ENCODE measurements at places on chromosomes 5 and 9. TPM values are rescaled to one million over a fixed set of nuclear protein-coding genes. Genes with fewer than 3 reads are reported as not detected.

DNA sequence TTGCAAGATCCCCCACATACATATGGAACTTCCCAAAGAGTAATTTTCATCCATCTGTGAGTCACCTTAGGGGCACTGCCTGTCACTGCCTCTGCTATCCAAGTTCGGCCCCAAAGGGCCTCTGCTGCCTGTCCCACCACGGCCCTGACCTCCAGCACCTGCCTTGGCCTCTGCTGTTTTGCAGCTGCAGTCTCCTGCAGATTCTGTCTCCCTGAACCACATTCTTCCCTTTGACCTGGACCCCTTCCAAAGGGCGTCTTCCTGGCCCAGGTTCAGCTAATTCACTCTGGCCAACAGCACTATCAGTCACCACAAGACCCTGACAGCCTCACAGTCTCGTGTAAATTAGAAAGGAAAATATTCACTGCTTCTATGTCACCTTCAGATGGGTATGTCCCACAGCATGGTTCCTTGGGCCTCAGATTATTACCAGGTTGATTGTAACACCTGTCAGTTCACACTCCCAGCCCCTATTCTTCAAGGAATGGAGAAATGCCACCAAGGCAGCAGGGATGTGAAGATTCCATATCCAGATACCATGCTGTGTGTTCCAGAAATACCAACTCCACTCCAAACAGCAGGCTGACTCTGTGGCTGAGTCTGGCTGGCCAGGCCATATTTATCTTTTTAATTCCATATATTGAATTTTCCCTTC is 479.3 kb downstream of the ARHGEF28 start:
- no peak for DNase-seq

GRCh38 chr5:72171667-72172066 is 64.4 kb downstream of the MAP1B start:
- no peak for DNase-seq

GRCh38 chr9:116927726-116928125 is 240.6 kb downstream of the TRIM32 start:
- no peak for DNase-seq

GRCh38 chr9:85964526-85964925 is 23.6 kb downstream of the NAA35 start:
- no peak for DNase-seq

DNA sequence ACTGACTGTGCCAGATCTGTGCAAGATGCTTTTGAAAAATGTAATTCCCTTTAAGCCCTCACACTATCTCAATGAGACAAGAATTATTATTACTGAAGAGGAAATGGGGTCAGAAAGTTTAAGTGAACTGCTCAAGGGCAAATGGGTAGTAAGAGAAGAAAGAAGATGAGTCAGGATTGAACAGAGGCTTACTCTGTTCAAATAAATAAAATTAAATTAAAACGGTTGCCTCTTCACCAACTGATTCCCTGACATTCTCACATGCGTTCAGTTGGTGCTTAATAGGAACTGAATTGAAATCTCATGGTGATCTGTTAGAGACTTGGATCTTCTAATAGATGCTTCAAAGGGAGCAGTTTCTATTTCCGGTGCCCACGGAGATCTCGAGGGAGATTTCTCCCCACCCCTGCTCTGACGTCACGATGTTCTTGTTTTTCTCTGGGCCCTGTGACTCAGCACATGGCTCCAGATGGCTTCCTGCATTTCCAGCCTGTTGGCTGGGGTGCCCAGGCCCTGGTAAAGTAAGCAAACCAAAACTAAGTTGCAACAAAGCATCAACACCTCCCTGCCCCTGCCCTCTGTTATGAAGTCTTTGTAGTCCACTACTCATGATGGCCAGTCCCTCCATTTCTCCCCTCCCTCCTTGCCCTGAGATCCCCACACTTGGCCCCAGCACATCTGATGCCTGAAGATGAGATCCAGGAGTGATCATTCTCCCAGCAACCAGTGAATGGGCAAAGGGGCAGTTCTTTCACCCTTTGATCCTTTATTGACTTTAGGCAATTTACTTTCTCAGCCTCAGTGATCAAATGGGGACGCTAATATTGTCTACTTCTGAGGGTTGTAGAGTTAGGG is 106.1 kb upstream of the CPEB4 start:
- peak; percentile 52 for DNase-seq

- DNase-seq = no peak
Observed at GRCh38 chr5:27705661-27706060, 667.3 kb upstream of the CDH9 start.

DNA sequence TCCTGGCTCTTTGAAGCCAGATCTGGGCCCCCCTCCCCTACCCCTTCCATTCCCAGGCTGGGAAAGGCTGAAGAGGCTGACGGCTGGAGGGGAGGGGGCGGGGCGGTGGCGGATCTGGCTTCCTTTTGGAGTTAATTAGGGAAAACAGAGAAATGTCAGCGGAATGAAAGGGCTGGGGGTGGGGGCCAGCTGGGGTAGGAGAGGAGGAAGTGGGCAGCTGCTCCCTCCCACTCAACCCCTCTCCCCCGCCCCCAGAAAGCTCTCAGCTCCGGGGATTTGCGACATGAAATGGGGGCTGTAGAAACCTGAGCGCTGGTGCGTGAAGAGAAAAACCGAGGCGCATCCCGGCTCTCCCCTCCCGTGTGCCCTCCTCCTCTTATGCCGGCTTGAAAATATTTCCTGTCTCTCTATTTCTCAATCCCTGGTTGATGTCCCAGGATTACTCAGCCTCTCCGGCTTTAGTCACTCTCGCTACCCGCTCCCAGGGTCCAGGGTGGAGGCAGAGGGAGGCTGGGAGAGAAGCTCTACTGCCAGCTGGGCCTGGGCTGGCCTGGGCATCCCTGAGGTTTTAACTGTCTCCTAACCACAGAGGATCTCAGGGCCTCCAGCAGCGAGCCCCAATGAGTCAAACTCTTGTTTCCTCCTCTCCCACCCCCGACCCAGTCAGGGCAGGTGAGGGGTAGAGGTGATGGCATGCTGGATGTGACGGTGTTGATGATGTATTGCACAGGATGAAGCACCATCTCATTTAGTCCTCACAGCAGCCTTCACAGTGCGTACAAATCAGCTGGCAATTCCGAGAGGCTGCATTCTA is 20.1 kb downstream of the PCDHGC5 start:
- DNase-seq = peak; percentile 55

- DNase-seq = no peak
Observed at GRCh38 chr5:67792891-67793290, 422.7 kb upstream of the PIK3R1 start.

DNA sequence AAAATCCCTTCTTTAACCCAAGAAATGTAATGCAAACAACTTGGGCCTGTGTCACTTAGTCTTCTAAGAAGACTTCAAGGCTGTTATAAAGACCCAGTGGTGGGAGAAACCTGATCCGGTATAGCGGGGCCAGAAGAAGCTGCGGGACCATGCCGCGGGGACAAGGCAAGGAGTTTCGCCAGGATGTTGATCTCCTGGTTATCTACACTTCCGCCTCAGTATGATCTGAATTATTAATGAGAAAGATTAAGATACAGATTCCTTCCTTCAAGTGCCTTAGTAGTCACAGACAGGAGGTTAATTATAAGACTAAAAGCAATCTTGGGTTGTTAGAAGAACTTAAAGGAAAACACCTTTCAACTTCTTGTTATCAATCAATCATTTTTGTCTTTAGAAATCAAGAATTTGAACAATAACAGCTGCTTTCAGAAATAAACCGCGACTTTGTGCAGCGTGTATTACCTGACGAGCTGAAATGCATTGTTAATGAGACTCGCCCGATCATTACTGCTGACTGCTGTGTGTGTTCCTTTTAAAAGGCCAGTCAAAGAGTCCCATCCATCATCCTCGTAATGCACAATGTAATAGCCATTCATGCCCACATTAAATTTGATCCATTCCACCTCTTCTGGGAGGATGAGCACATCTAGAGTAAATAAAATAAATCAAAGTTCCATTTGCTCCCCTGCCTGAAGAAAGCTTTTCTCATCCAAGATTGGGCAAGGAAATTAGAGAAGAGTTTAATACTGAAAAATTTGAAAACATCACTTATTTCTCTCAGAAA is 22.2 kb downstream of the ERAP1 start:
- no peak for DNase-seq

- no peak for DNase-seq
Observed at GRCh38 chr9:81379655-81380054, 309.7 kb downstream of the TLE1 start.

DNA sequence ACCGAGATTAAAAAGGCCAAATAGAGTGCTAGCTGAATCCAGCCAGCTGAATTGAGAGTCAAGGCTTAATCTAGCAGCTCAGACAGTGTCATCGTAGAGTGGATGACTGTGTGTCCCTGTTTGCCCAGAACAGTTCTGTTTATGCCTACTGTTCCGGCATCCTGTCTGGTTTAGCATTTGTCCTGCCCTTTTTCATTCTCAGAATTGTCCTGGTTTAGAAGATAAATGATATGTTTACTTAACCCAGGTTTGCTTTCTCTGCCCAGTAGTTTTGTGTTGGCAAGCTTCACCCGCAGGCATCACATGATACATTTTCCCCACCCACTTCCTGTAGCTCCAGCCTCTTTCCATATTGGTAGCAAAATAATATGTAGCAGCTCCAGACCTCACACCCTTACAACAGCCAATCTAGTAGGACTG is 41.3 kb upstream of the ZSWIM6 start:
- no peak for DNase-seq

DNA sequence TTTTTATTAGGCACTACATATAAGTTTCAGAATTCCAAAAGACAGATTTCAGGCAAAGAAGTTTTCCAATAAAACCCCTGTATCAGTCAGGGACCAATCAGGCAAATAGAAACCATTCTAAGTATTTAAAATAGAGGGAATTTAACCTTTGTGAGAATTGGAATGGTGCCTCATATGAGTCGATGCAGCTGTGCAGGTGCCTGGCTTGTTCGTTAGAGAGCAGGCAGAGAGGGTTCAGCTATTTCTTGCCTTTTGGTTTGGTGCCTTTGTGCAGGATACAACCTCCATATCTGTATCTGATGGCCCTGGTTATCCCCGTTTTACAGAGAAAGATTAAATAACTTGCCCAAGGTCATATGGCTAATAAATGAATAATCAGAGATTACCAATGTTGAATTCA is 6.0 kb upstream of the DDX4 start:
- DNase-seq = no peak

The MELK gene
- total RNA-seq = 3.2 TPM

The SH3RF2 gene
- total RNA-seq = 116 TPM

The PCDHB11 gene
- total RNA-seq = 2.8 TPM

The SPARC gene
- 47.6 TPM for total RNA-seq

The SLC45A2 gene
- total RNA-seq = not detected

The HAVCR1 gene
- total RNA-seq = not detected

The TMEM232 gene
- total RNA-seq = 5.5 TPM

The AMBP gene
- not detected for total RNA-seq

Data from Peyer's patch (tissue), 4 donors.